Activated CD8-positive, alpha-beta memory T cell treated with anti-CD3 and anti-CD28 coated beads, Interleukin-2, amount 50 U/mL, for 48 hours (primary cell): ENCODE measurements at places on chromosomes 5 and 9.

GRCh38 chr9:99079542-99079941, 25.4 kb upstream of the TGFBR1 start:
- no peak for DNase-seq

DNA sequence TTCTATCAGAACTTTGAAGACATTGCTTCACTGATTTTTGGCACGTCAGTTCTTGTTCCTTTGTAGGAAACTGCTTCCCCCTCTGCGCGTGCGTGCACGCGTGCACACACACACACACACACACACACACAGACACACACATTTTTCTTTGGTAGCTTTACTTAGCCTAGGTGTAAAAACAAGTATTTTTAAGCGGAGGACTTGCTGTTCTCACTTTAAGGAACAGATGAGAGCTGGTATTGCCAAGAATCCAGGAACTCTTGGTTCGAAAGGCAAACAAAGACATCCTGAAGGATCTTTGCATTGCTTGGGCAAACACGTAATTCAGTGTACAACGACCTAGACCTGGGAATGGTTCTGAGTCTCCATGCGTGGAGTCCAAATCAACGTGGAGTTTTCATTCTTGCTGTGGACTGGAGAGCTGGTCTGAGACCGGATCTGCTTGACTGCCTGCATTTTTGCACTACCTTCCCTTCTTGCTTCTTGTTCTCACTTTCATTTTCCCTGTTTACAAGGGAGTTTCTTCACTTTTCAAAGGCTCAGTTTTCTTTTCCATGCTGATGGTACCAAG, 8.2 kb downstream of the TMEM268 start:
- DNase-seq, result no peak

DNA sequence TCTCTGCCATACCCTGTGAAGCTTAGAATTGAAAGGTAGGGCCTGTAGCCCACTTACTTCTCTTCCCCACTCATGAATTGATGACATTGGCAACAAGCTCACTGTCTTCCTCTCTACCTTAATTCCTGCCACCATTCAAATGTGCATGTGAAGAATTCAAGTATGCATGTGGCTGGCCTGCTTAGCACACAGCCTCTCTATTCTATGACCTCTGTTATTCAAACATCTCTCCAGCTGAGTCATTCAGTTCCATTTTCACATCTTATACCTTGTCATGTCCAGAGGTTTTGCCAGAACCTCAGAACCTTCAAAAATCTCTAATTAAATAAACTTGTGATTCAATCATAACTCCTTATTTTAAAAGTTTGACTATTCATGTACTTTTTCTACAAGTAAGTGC, 114.7 kb upstream of the MAN2A1 start:
- no peak for DNase-seq

- no peak for DNase-seq
Measured at GRCh38 chr5:140220032-140220697, 45.2 kb downstream of the CYSTM1 start.

DNA sequence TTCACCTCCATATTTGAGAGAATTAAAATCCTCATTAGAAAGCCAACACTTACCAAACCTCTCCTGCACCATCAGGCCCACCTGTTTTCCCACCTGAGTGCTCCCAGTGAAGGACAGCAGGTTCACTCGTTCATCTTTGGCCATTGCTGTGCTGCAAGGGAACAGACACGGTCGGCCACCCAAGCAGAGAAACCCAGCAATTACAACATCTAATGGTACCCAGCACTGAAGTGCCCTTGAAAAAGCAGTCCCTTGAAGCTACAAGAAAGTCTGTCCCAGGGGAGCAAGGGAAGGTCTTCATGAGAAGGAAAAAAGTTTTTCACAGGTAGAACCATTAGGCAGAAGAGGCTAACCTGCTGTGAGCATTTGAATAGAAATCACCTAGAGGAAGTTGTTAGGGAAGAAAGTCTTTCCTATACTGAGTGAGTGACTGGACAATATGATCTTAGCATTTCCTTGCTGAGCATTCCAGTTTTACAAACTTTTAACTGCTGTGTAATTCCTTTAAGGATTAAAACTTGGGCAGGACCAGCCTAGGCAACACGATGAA, 26.7 kb downstream of the ALDH7A1 start:
- DNase-seq, result peak; percentile 8

DNA sequence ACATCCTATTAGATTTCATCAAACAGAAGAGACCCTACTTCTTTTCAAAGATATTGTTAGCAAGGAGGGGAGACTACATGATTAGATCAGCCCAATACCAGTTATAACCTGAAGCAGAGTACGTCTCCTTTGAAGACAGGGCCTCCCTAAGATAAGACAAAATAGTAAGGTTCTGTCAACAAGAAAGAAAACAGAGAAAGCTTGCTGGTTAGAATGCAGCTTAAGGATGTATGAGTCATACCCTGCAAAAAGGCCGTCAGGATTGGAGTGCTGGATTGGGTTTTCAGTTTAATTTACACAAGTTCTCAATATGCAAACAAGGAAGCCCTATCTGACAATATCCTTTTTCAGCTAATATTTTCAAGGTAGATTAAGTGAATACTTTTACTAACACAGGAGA, 1581.2 kb upstream of the WWC1 start:
- DNase-seq, result no peak

DNA sequence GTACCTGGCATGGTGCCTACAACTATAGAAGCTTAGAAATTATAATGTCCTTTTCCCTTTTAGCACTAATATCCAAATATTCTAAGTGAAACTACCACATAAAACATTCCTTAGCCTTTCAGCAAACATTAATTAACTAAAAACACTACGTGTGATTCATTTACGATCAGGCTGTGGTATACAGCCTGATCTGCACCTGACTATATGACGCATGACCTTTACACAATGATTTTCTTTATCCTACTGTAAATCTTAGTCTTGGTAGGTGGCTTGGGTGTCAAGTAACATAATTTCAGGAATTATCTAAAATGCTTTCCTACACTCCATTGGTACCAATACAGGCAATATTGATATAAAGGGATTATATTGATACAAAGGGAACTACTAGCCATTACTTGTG, 686.7 kb downstream of the DTWD2 start:
- no peak for DNase-seq

GRCh38 chr9:22208846-22209585, 199.9 kb upstream of the CDKN2B start:
- DNase-seq, result no peak

DNA sequence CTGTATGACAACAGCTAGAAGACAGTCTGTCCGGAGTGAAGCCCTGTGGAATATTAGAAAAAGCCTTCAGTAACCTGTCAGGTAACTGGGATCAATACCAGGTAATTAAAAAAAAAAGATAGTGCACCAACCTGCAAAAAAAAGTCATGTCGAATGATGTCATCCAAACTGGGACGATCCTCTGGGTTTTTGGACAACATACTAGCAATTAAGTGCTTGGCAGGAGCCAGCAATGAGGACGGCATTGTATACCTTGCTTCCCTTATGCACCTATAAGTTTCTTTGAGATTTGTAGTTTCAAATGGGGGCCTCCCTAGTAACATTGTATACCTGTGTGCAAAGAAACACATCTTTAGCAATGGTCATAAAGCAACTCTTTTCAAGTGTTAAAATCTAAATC, 2.8 kb downstream of the PLK2 start:
- DNase-seq, result no peak

DNA sequence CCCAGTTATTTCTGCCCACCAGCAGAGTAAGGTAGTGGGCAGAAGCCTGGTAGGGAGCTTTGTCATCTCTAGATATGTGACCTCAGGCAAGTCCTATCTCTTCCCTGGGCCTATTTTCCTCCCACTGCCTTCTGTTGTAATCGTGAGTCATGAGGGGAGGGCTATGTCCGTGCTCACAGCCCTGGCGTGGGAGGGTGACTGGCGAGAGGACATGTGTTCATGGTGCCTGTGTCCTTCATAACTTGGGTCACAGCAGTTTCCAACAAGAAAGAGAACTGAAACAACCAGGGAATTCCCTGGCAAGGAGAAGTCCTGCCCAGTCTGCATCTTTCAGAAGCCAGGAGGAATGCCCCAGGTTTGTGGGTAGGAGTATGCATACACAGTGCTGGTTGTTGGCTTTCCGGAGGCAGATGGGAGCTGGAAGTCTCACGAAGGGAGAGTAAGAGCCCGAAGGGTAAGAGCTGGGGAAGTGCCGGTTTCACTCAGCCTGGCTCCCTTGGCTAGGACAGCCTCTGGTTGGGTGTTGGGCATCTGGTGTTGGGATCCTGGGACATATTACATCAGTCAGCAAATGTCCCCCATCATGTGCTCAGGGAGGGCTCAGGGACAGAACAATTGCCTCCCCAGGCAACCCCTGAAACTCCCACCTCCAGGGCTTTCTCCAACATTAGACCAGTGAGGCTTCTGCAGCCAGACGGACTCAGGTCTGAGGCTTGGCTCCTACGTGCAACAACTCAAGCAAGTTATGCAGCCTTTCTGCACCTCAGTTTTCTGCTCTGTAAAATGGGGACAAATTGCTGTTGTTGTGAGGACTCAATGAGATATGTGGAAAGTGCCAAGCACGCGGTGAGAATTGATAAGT, 4.3 kb upstream of the TIFAB start:
- DNase-seq, result no peak

DNA sequence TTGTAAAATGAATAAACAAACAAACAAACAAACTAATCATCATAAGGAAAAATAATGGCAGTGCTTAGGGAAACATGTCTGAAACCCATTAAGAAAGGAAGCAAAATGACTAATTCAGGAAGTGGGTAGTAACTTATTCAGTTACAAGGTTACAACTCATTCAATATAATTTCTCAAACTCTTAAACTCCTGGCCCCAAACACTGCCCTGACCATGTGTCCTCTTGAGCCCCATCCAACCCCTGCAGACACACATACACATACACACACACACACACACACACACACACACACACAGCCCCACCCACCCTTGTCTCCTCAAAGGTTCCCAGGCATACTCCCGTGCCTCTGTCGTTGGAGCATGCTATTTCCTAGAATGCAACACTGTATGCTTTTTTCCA, 193.9 kb downstream of the SEC61B start:
- no peak for DNase-seq

- DNase-seq, result no peak
Measured at GRCh38 chr5:124865603-124866354, 119.3 kb upstream of the ZNF608 start.

DNA sequence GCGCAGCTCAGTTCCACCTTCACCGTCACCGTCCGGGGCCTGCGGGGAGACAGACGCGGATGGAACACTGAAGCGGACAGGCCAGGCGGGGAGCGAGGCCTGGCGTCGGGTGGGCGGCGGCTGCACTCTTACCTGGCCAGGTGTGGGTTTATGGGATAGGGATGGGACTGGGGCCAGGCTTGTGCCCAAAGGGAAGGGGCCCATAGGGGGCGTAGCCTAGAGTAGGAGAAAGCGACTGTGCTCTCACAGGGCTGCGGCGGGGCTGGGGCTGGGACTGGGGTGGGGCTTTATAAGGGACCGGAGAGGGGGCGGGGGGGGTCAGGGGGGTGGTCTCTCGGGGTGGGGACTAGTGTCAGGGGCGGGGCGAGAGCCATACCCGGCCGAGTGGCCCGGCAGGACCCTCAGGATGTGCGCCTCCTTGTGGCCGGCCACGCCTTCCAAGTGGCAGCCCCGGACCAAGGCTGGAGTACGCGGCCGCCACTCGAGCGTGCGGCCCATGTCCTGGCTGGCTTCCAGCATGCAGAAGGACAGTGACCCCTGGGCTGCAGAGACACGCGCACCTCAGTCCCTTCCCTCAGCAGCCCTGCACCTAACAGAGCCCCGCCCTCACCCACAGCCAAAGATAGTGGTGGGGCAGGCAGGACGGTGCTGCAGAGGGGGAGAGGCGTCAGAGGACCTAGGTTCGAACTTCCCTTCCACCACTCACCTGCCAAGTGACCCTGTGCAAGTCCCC, 22.8 kb downstream of the FPGS start:
- DNase-seq, result no peak

DNA sequence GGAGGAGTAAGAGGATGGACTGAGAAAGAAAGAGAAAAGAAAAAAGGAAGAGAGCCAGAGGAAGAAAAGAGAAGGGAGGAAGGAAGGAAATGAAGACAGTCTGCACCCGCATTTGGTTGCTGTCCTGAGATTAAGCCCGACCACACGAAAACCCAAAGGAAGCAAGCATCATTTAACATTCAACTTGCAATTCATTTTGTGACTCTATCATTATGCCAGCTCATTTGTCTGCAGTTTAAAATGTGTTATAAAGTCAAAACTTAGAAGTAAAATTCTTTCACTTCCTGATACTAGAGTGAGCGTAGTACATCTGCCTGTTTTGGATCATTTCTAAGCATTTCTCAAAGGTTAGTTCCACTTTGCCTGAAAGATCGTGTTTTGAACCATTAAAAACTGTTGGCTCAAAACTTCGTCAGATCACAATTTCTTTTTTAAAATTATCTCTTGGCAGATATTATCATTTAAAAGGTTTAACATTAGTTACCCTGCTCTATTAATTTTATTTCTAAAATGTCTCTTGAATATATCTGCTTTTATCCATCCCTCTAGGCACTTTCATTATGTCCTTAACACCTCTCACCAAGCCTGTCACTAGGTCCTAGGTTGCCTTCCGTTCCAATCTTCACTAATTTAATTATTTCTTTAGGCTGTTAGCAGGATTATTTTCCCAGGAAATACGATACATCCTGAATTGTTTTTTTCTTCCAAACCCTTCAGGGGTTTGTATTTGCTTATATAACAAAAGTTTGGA, 240.9 kb downstream of the TLE4 start:
- DNase-seq, result no peak

GRCh38 chr9:131773911-131774379, 34.1 kb upstream of the RAPGEF1 start:
- DNase-seq, result peak; percentile 56

DNA sequence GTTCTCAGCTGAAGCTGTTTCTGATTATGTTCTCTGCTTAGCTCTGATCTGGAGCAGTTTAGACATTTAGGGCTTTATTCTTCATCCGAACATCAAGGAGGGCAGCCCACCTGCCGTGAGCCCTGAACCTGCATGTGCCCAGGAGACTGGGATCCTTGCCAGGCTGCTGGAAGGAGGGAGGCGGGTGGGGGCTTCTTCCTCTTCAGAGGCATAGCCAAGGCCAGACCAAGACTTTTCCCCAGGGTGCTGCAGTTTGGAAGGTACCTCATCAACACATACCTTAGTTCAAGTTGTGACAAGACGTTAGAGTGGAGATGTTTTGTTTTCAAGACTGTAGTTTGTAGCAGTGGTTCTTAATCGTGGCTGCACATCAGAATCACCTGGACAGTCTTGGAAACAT, 64.9 kb downstream of the RALGPS1 start:
- DNase-seq, result no peak

GRCh38 chr5:45109062-45109461, 300.3 kb downstream of the MRPS30 start:
- DNase-seq, result no peak

DNA sequence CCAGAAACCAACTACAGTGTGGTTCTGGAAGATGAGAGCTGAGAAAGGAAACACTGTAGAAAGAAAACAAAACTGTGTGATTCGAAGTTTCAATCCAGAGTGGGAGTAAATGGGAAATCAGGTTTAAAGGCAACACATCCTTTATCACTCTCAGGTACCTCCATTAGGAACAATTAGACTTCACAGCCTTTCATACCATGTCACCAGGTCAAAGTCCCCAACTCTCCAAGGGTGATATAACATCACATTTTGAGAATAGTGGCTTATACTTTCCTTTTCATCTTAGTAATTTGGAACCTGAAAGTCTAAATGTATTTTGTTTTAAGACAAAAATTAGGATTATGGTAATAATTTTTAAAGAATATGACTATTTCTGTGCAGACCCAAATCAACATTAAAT, 194.9 kb upstream of the WWC1 start:
- no peak for DNase-seq

- no peak for DNase-seq
Measured at GRCh38 chr9:133247632-133248031, 27.4 kb downstream of the ABO start.
